Jurkat, Clone E6-1 (cell line): ENCODE measurements at places on chromosomes 6 and 20.

GRCh38 chr6:155040154-155040553 lies 45.0 kb downstream of the TIAM2 start:
- DNase-seq: no peak

- DNase-seq: no peak
These were observed 24.8 kb downstream of the SPACA1 start for GRCh38 chr6:88072462-88072861.

DNA sequence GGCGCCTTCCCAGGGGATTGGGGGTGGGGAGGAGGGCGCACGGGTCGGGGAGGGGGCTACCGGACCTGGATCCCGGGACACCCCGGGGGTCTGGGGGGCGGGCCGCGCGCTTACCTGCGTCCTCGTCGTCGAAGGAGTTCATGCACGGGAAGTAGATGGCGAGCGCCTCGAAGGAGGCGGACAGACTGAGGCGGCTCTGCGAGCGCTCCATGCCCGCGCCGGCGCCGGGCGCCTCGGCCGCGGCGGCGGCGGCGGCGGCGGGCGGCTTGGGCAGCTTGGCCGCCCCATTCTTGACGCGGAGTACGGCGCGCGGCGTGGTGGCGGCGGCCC lies 320 bp downstream of the RIMS4 start:
- DNase-seq: no peak

DNA sequence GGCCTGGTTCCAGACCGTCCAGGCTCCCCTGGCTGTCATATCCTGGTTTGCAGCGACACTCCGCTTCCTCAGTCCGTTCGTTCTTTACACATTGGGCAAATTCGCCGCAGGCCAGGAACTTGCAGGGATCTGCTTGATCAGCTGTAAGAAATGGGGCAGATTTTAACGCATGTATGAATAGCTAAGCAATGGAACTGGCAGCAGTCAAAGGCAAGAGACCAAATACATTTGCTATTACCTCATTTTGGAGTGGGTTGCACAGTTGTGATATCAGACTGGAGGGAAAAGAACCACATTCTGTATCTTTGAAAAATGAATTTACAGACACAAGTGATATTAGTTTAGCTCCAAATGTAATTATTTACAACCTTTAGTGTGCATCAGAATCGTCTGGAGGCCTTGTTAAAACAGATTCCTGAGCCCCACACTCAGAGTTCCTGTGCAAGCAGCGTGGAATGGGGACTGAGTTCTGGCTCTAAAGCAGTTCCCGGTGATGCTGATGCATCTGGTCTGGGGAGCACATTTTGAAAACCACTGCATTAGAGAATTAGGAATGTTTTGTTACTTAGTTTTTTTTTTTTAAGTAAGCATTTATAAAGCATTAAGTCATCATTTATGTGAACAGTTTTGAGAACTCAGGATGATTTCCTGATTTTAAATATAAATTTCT lies 141.3 kb downstream of the IMPG1 start:
- no peak for DNase-seq

DNA sequence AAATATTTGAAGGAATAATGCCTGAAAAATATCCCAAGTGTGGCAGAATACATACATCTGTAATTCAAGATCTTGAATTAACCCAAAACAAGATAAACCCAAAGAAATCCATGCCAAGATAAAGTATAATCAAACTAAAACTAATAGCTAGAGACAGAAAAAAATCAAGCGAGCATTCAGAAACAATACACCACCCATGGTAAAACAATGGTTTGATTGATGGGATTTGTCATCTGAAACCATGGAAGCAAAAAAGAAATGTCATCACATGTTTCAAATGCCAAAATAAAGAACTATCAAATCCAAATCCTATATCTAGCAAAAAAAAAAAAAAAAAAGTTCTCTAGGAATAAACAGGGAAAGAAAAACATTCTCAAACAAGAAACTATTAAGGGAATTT lies 5.1 kb upstream of the DEFB127 start:
- no peak for DNase-seq

DNA sequence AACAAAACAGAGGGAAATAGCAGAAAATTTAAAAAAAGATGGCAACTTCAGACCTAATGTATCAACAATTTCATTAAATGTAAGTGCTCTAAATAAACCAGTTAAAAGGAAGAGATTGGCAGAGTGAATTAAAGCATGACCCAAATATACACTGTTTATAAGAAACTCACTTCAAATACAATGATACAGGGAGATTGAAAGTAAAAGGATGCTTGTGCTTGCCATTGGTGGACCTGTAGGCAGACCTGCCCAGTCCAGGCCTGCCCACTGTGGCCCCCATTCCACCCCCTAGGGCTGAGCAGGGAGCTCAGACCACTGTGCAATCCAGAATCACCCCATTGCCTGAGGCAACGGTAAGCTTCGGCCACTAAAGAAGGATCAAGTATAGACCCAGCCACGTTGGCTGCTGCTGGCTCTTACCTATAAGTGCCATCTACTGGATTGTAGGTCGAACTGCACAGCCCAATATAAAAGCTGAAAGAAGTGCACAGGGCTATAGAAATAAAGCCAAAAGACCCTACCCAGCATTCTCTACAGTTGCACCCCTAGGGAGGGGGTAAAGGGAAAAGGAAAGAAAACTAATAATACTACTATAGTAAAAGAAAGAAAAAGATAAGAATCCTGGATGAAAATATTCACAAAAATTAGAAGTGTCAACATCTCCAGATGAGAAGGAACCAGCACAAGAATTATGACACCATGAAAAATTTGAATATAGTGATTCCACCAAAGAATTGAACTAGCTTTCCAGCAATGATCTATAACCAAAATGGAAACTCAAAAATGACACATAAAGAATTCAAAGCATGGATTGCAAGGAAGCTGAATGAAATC lies 36.1 kb downstream of the PSMB1 start:
- DNase-seq: peak; percentile 49

DNA sequence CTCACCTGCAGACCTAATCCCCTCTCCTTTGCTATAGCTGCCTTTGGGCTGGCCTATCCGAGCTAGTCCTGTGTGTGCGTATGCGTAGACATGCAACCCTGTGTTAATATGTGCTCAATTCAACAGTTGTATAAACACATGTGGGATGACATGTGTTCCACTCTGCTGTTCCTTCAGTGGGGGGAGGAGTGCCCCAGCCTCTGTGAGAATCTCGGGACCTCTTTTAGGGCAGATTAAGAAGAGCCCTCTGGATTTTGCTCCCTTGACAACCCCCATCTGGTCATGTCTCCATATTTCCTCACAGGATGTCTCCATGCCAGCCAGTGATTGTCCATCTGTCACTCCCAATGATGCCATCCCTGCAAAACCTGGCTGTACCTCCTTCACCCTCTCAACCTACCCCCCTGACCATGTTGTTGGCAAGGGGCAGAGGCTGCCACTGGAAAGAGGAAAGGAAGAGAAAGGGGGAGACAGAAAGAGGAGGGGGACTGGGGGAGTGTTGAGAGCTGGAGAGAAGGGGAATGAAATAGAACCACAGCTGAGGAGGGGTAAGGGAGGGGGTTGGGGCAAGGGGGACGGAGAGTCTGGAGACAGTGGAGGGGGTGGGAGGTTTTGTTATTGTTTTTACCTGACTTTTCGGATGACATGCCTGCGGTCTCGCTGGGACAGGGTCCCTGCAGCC lies 417 bp downstream of the PRRT1 start:
- no peak for DNase-seq

GRCh38 chr20:53403029-53403428 lies 190.6 kb downstream of the ZNF217 start:
- no peak for DNase-seq

DNA sequence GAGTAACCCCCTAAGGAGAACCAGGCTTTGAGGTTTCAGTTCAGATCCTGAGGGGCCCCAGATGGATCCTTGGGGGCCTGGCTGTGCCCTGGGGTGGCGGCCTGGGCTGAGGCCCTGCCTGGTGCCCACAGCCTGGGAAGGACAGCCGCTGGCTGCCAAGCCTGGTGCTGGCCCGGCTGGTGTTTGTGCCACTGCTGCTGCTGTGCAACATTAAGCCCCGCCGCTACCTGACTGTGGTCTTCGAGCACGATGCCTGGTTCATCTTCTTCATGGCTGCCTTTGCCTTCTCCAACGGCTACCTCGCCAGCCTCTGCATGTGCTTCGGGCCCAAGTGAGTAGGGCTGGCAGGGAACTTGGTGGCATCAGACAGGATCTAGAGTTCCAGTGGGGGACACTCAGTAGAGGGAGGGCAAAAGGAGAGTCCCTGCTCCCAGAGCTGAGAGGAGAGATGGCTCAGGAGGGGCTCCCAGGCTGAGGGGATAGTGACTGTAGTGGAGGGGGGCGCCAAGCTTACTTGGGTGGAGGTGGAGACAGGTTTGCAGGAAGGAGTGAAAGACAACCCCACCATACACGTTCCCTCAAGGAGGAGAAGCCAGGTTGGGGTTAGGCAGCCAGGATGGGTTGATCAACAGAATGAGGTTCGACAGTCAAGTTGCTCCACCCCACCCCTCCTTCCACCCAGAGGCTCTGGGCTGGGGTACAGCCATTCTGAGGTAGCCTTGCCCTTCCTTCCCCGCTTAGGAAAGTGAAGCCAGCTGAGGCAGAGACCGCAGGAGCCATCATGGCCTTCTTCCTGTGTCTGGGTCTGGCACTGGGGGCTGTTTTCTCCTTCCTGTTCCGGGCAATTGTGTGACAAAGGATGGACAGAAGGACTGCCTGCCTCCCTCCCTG lies 9.5 kb downstream of the SLC29A1 start:
- no peak for DNase-seq

- no peak for DNase-seq
These were observed 44.6 kb downstream of the STXBP5 start for GRCh38 chr6:147248859-147249258.

DNA sequence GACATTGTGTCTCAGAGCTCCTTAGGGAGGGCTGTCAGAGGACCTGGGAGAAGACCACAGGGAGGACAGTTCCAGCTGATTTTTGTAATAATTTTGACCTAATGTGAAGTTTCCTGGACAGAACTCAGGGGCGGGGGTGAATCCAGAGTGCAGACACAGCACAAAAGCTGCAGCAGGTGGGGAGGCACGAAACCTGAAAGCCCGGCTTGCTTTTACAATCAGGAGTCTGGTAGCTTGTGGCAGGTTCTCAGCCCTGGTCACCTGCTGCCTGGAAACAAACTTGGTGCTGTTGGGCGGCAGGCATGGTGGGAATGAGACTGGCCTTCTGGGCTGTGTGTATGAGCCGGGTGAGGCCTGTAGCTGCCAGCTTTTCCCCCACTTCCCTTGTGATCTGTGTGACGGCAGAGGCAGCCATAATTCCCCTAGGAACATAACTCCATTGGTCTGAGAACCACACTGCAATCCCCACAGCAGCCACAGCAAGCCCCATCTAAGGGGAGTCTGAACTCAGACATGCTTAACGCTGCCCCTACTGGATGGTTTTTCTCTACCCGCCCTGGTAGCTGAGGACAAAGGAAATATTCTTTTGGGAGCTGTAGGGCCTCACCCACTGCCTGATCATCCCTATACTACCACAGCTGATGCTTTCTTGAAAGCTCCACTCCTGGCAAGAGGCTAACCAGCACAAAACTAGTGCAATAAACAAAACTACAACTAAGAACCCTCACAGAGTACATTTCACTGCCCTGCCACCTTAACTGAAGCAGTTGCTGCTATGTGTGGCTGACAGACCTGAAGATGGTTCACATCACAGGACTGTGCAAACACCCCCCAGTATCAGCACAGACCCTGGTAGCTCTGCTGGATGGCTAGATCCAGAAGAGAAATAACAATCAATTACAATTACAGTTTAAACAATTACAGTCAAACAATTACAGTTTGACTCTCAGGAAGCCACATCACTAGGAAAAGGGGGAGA lies 1055.1 kb upstream of the GJE1 start:
- DNase-seq: peak; percentile 28

DNA sequence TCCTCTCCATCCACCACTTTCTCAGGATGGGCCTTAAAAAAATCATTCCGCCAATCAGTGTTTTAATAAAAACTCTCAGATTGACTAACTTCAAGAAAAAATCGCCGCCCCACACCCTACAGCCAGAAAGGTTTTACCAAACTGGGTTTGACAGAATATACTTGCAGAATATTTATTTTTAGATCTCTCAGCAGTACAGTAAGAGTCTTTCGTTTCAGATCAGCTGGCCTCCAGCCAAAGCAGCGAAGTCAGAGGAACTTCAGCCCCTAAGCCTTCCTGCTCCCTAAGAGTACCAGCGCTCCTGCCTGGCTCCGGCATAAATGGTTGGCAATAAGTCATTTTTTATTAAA lies 24.7 kb downstream of the TBC1D7 start:
- no peak for DNase-seq

DNA sequence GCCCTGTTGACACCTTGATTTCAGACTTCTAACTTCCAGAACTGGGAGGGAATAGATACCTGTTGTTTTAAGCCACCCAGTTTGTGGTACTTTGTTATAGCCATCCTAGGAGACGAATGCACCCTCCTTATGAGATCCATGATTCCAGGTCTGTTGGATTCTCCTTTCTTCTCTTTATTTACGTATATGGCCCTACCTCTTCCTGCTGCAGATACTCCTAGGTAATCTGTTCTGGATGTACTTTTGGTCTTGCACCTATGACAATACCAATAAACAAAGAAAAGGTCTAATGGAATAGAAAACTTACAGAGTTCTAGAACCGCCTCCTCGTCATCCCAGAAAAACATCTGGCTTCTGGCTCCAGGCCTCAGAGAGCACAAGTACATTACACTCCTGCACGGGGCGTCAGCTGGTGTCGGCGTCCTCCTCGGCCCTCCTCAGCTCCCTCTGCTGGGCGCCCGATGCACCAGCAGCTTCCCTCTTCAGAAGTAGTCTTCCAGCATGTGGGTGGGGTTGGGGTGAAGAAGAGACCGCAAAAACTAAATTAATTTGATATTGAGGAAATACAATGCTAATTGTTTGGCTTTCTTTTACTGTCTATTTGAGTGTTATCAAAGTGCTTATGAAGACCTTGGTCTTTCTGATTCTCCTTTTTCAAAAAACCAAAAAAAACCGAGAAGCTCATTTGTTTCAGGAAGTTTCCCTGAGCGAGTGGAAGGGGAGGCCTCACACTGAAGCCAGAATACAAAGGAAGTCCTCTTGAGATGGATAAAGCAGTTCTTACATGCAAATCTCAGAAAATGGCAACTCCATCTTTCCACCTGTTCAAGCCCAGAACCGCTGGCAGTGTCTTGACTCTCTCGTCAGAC lies 9.7 kb upstream of the ATXN1 start:
- peak; percentile 65 for DNase-seq

DNA sequence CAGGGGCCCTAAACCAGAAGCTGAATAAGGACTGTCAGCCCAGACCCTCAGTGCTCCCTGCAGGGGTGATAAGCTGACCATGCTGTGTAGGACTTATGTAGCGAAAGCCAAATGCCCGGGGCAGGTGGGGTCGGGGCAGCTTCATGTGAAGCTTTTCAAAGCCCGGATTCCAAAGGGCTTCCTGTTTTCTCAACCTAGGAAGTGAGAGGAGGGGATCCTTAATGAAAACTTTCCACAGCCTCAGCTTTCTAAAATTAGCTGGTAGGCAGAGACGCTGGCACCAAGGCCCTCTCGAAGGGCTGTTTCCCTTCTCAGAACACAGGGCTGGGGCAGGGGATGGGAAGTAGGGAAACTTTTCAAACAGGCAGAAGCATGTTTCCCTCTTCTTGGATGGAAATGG lies 148.9 kb downstream of the NFATC2 start:
- no peak for DNase-seq

GRCh38 chr6:96853083-96853482 lies 15.8 kb upstream of the GPR63 start:
- no peak for DNase-seq

GRCh38 chr20:39398656-39399055 lies 436.5 kb downstream of the DHX35 start:
- DNase-seq: peak; percentile 4
